Right hindlimb (tissue), 1 donor: ENCODE measurements at places on chromosomes 5 and 9.
A peak's percentile ranks its signal among the peaks of the same experiment; 100 is the strongest.

DNA sequence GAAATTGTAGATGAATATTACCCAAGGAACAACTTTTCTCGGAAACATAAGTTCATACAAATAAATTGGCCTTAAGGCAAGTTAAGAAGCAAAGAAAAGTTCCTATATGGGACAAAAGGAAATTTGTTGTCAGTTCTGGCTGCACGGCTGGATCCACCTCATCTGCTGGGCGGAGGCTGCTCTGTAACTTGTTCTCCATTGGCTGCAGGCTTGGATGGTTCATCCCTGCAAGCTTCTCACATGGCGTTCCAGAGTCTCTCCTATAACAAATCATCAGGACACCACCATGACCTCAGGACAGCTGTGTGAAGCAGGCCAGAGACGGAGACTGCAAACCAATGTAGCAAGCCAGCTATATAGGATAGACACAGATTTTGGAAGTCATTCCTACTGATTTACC, 81.4 kb upstream of the DAB2 start:
- DNase-seq, result peak; percentile 88

- DNase-seq, result no peak
Observed at GRCh38 chr5:135991429-135991828, 36.6 kb upstream of the LECT2 start.

GRCh38 chr9:109238655-109239054, 71.6 kb upstream of the FRRS1L start:
- no peak for DNase-seq

DNA sequence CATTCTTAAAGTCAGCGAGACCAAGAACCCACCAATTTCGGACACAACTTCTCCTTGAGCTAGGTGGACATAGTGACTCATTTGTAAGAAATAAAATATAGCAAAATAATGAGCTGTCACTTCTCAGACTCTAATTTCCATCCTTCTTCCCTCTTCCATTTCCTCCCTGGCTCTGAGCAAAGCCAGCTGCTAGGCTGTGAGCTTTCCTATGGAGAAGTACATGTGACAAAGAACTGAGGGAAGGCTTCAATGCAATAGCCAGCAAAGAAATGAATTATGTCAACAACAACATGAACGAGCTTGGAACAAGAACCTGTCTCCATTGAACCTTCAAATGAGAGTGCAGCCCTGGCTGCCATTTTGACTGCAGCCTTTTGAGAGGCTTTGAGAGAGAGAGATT, 25.9 kb upstream of the SELENOP start:
- DNase-seq, result no peak

DNA sequence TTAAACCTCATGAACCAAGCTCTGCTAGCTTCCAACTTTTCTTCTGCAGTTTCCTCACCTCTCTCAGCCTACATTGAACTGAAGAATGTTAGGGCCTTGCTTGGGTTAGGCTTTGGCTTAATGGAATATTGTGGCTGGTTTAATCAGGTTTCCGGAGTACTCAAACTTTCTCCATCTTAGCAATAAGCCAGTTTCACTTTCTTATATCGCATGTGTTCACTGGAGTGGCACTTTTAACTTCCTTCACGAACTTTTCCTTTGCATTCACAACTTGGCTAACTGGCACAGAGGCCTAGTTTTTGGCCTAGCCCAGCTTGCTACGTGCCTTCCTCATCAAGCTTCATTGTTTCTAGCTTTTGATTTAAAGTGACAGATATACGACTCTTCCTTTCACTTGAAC, 81.0 kb upstream of the MAST4 start:
- no peak for DNase-seq

GRCh38 chr9:115398313-115398650, 280.3 kb upstream of the TNC start:
- no peak for DNase-seq
